ENCODE measurements at places on chromosomes 7 and 10.

GRCh38 chr7:129273936-129274335 is 49.1 kb downstream of the AHCYL2 start:
- no peak for ATAC-seq

DNA sequence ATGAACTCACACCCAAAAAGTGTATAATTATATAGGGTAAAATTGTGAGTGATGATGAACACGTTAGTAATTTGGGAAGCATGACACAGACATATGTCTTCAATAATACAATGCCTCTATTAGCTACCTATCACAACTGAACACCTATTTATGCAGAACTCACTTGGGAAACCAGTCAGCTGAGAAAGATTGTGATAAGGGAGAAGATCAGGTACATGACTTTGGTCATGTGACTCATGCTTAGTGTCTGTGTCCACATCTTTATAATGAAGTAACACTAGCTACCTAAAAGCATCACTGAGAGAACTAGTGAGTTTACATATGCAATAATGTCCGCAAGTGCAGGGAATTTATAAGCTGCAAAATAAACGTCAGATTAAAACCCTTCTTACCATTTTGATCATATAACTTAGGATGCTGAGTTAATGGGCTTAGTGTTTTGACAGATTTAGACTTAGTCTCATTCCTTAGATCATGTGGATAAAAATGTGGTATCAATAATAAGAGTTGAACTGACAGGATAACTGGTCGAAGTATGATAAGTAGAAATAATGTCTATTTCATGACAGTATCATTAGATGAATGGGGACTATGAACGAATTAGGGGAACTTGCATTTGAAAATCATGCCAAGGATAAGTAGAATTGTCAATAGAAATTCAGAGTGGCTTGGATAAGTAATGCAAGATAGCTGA is 11.6 kb downstream of the VWDE start:
- no peak for ATAC-seq

DNA sequence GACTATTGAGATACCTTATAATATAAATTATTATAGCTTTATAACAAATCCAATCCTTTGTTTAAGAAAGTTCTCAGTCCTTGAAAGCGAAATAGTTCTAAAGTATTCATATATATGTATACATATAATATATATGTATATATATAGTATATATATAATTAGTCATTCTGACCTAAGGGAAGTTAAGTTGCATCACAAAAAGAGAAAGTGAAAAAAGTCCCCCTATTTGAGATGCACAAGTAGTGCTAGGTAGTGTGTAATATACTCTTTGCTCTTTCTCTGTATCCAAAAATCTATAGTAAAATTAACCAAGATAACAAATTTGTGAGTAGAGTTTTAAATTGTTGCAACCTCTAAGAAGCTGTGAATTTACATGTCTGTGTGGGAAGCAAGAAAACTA is 13.3 kb upstream of the IFIT1B start:
- ATAC-seq = no peak

DNA sequence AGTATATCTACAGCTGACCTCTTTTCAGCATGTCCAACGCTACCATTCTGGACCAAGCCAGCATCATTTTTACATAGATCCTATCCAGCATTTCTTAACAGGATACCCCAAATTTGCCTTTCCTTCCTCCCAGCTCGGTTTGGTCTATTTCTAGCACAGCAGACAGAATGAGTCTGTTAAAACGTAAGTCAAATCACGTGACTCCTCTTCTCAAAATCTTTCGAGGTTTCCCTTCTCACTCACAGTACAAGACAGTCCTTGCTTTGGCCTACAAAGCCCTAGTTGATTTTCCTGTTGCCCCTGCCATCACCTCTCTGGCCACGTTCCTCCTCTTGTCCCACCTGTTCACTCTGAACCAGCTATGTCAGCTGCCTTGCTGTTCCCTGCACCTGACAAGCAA is 711.7 kb downstream of the SORCS3 start:
- ATAC-seq = no peak

GRCh38 chr7:41879403-41879802 is 176.5 kb upstream of the INHBA start:
- ATAC-seq = no peak

- peak; percentile 93 for ATAC-seq
Measured at GRCh38 chr7:70833726-70834125, 298.2 kb upstream of the GALNT17 start.

DNA sequence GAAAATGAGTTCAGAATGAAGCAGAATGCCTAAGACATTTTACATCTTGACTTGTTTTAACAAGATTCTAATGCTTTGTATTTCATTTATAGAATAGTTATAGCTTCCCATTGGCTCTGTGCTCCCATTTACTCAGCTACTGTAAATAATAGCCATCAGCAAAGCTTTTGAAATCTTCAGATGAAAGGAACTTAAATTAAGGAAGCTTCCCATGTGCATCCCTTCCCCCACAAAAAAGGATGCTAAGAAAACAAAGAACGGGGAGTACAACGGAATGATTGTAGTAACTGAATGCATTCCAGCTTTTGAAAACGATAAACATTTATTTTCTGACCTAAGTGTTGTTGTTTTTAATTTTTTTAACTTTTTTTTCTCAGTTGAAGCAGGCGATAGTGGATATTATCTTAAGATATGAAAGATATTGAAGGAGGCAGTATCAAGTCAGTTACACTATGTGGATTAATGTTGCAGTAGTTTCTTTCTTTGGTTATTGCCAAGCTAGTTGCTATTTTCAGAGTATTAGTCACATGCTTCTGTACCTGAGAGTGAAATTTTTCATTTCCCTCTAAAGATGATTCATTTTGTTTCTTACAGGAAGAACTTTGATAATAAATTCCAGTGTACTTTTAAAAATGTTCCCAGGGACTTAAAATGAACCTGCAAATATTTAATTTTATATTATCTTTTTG is 129.2 kb downstream of the KCND2 start:
- no peak for ATAC-seq

DNA sequence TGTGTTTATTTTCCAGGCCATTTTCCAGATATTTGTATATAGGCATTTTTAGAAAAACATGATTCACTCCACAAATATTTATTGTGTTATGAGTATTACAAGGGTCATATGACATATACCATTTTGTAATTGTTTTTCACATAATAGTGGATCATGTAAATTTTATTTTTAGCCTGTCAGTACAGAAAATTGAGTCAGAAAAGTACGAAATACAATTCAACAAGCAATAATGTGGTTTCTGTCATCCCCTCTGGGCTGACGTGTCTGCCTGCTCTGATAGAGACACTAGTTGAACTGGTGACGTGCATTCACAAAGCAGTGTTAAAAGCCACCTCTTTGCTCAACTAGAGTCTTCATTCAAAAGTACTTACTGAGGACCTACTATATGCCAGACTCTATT is 97.9 kb upstream of the STEAP1B start:
- no peak for ATAC-seq

DNA sequence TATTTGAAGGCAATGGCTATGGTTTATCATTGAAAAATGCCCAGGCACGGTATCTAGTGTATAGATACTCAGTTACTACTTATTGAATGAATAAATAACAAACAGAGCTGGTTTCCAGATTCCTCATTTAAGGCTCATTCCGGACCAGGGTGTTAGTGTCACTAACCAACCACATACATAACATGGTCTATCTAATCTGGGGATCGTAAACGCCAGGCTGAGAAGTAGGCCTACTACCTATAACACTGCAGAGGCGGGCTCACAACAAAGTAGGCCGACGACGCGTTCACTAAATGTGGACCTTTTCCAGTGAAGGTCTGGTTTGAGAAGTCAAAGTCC is 423 bp downstream of the LSM5 start:
- no peak for ATAC-seq

GRCh38 chr7:33195264-33195663 is 65.9 kb downstream of the BBS9 start:
- ATAC-seq = no peak

DNA sequence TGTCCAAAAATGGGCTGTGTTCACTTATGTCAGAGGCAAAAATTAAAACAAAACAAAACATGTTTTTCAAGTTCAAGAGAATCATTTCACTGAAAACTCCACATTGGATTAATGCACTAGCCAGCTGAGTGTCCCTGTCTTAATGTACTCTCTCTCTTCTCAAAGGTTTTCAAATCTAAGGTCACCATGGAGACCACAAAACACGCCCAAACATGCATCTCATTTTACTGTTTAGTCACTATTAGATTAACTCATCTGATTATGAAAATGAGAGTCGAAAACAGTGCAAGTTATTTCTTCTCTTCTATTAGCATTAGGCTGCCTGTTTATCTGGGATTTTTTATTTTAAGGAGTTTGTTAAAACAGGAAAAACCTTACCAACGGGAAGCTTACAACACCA is 70.8 kb upstream of the ASAH2 start:
- peak; percentile 55 for ATAC-seq

GRCh38 chr7:7292608-7293007 is 110.3 kb downstream of the C1GALT1 start:
- peak; percentile 43 for ATAC-seq

DNA sequence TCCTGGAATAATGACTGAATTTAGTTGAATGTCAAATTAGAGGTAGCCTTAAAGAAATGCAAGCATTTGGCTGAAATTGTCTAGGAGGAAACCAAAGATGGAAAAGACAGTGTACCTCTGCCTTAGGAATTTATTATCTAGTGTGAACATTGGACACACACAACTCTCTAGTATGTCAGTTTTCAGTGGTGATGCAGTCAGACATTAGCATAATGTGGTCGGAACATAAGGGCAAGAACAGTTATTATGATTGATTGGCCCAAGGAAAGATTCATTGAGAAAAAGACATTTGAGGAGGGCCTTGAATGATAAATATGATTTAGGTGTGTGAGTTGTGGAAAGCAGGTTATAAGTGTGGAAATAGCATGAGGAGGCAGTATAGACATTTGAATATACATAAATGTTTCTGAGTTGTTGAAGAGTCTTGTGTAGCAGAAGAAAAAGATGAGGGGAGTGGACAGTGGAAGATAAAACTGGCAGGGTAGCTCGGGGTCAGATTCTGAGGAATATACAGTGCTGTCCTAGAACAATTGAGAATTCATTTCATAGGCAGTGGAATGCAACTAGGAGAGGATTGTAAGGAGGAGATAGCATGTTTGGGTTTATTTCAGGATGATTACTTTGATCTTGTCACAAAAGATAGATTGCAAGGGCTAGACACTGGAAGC is 414.7 kb downstream of the SUGCT start:
- ATAC-seq = peak; percentile 39

GRCh38 chr10:87782721-87783120 is 35.3 kb downstream of the ATAD1 start:
- no peak for ATAC-seq

- no peak for ATAC-seq
Measured at GRCh38 chr7:24129597-24129996, 154.4 kb upstream of the NPY start.

- peak; percentile 93 for ATAC-seq
Measured at GRCh38 chr10:110706690-110707098, 62.6 kb downstream of the RBM20 start.

- no peak for ATAC-seq
Measured at GRCh38 chr7:2896131-2896530, 52.0 kb upstream of the GNA12 start.

GRCh38 chr10:63711867-63712716 is 190.9 kb downstream of the REEP3 start:
- peak; percentile 83 for ATAC-seq

DNA sequence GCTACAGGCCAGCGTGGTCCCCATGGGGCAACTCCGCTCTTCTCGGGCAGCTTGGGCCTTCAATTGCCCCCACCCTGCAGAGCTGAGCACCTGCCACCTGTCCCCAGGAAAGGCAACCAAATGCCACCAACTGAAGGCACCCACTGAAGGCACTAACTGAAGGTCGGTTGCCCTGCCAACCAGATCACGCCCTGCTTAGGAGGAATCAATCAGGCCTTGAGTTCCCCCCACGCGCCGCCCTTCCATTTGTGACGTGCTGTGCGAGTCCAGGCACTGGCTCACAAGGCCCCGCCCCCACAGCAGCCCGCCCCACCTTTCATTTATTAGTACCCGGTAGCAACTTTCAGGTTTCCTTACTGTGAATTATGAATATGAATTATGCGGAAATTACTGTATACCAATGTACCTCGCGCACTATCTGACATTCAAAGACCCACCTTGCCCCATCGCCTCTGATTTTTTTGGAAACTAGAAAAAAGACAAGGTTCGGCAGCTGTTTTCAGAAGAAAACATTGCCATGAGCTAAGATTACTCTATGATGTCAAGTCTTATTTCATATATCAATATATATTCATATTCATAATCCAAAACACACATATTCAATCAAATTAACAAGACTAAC is 83.6 kb upstream of the ABI1 start:
- ATAC-seq = no peak

DNA sequence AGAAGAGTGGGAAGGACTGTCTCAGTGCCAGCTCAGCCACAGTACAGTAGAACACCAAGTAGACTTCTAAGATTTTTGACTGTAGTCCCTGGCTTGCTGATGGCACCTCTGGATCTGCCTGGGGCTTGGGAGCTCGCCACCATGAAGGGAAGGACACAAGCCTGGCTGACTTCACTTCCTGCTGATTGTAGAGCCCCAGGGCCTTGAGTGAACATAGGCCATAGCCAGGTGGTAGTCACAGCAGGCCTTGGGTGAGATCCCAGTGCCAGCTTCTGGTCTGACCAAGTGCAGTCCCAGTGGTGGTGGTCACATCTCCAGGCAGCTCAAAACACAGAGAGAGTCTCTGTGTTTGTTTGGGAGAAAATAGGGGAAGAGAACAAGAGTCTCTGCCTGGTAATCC is 57.6 kb upstream of the HBP1 start:
- no peak for ATAC-seq

Data from motor neuron (in vitro differentiated cells).